ENCODE measurements at places on chromosomes 7 and 10. TPM values are rescaled to one million over a fixed set of nuclear protein-coding genes. Genes with fewer than 3 reads are reported as not detected.

- H3K4me1 ChIP-seq = no peaks in the 10 kb centered on the region
- H3K4me3 ChIP-seq = no peak overlapping the region
- no peaks in the 10 kb centered on the region for H3K36me3 ChIP-seq
- DNase-seq = no peak
- H3K27me3 ChIP-seq = no peaks in the 10 kb centered on the region
Measured at GRCh38 chr7:135235841-135236240, 2.2 kb downstream of the STRA8 start.

- no peak for DNase-seq
- no peaks in the 10 kb centered on the region for H3K4me1 ChIP-seq
- no peaks in the 10 kb centered on the region for H3K27me3 ChIP-seq
- no peak overlapping the region for H3K27ac ChIP-seq
Measured at GRCh38 chr7:35355911-35356310, 102.0 kb upstream of the TBX20 start.

GRCh38 chr10:104321226-104321625 lies 17.0 kb downstream of the ITPRIP start:
- H3K4me3 ChIP-seq = no peak overlapping the region
- no peak for DNase-seq
- no peaks in the 10 kb centered on the region for H3K27me3 ChIP-seq
- H3K27ac ChIP-seq = no peak overlapping the region

DNA sequence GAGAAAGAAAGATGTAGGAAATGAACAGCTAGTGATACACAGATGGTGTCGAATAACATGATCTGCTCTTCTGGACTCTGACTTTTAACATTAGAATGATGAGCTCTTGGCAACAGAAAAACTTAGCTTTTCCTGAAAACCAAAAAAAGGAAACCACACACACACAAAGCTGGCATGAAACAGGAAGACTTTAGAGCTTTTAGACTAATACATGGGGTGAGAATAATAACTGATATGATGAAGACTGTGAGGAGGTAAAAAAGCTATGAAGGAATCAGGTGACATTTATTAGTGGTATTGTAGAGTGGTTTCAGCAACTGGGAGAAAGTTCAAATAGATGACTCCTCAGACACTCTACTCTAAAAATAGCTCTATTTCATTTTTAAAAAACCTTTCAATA lies 491.9 kb downstream of the PARD3 start:
- H3K4me1 ChIP-seq = no peaks in the 10 kb centered on the region
- DNase-seq = no peak
- H3K4me3 ChIP-seq = no peak overlapping the region
- no peaks in the 10 kb centered on the region for H3K36me3 ChIP-seq

DNA sequence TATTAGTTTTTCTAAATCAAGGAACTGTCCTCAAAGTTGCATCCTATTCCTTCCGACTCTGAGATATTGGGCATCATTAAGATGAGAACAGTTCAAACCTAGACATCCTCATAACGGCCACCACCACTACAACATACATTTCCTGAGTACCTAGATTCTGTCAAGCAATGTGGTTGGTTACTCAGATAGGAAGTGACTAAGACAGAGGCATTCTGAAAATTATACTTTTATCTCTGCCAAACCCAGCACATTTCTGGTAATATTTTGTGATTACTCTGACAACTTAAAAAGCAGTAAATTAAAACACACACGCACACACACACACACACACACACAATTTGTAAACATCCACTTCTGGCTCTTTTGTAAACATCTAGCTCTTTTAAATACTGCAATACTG lies 291.2 kb upstream of the MEOX2 start:
- no peaks in the 10 kb centered on the region for H3K36me3 ChIP-seq
- no peak for DNase-seq
- H3K27me3 ChIP-seq = no peaks in the 10 kb centered on the region
- H3K4me1 ChIP-seq = no peaks in the 10 kb centered on the region
- no peak overlapping the region for H3K4me3 ChIP-seq
- H3K27ac ChIP-seq = no peak overlapping the region

- H3K4me1 ChIP-seq = no peaks in the 10 kb centered on the region
- no peak overlapping the region for H3K27ac ChIP-seq
- H3K4me3 ChIP-seq = no peak overlapping the region
- H3K27me3 ChIP-seq = no peaks in the 10 kb centered on the region
- no peak for DNase-seq
- no peaks in the 10 kb centered on the region for H3K36me3 ChIP-seq
Measured at GRCh38 chr10:60461688-60462087, 72.0 kb upstream of the ANK3 start.

DNA sequence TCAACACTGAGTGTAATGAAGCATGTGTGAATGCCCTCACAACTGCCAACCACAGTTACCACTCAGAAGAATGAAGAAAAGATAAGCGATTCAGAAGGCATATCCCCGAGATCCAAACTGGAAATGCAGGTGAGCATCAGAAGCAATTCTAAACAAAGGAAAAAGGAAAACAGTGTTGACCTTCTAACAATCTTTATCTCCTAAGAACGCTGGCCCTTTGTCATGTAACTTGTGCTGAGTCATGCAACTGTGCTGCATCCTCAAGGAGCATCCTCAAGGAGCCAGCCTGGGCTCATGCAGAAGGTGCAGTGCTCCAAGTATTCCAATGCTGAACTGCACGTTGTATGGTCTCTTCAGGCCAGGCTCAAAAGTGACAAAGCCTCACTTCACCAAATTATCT lies 30.6 kb downstream of the SEC61G start:
- H3K27me3 ChIP-seq = no peaks in the 10 kb centered on the region
- no peak overlapping the region for H3K4me3 ChIP-seq
- H3K27ac ChIP-seq = no peak overlapping the region
- no peak for DNase-seq
- no peaks in the 10 kb centered on the region for H3K4me1 ChIP-seq

- no peak overlapping the region for H3K27ac ChIP-seq
- DNase-seq = peak; percentile 10
- no peaks in the 10 kb centered on the region for H3K36me3 ChIP-seq
- H3K4me1 ChIP-seq = peaks cover 11% of the 10 kb centered on the region
Measured at GRCh38 chr10:42979181-42979580, 97.7 kb upstream of the RET start.

GRCh38 chr7:27961255-27961654 lies 219.3 kb downstream of the JAZF1 start:
- no peaks in the 10 kb centered on the region for H3K36me3 ChIP-seq
- no peak for DNase-seq
- H3K27ac ChIP-seq = no peak overlapping the region
- H3K4me3 ChIP-seq = no peak overlapping the region

GRCh38 chr10:71342573-71343391 lies 23.7 kb downstream of the SLC29A3 start:
- no peak overlapping the region for H3K4me3 ChIP-seq
- H3K27me3 ChIP-seq = no peaks in the 10 kb centered on the region
- H3K36me3 ChIP-seq = no peaks in the 10 kb centered on the region
- no peak overlapping the region for H3K27ac ChIP-seq
- DNase-seq = no peak

DNA sequence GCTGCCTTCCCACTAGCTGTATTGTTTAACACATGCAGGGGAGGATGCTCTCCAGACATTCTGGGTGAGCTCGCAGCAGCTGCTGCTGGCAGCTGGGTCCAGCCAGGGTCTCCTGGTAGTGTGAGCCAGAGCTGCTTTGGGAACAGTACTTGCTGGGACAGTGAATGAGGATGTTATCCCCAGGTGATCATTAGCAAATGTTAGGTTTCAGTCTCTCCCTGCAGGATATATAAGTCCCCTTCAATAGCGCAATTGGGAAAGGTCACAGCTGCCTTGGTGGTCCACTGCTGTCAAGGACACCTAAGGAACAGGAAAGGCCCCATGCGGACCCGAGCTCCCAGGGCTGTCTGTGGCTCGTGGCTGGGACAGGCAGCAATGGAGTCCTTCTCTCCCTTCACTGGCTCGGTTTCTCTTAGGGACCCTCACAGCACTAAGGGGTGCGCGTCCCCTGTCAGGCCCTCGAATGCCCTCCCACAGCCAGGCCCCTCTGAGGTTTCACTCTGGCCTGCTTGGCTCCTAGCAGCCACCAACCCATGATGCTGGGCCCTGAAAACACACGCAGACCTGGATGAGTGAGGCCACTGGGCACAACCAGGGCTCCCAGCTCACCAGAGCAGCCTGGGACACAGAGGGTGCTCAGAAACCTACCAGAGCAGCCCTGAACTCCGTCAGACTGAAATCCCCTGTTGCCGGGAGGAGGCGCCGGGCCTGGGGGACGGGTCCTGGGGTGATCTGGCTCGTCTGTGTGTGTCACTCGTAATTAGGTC lies 173.0 kb upstream of the LANCL2 start:
- H3K27ac ChIP-seq = peak overlapping the region; percentile 27
- H3K27me3 ChIP-seq = no peaks in the 10 kb centered on the region
- no peak for DNase-seq
- no peaks in the 10 kb centered on the region for H3K36me3 ChIP-seq

DNA sequence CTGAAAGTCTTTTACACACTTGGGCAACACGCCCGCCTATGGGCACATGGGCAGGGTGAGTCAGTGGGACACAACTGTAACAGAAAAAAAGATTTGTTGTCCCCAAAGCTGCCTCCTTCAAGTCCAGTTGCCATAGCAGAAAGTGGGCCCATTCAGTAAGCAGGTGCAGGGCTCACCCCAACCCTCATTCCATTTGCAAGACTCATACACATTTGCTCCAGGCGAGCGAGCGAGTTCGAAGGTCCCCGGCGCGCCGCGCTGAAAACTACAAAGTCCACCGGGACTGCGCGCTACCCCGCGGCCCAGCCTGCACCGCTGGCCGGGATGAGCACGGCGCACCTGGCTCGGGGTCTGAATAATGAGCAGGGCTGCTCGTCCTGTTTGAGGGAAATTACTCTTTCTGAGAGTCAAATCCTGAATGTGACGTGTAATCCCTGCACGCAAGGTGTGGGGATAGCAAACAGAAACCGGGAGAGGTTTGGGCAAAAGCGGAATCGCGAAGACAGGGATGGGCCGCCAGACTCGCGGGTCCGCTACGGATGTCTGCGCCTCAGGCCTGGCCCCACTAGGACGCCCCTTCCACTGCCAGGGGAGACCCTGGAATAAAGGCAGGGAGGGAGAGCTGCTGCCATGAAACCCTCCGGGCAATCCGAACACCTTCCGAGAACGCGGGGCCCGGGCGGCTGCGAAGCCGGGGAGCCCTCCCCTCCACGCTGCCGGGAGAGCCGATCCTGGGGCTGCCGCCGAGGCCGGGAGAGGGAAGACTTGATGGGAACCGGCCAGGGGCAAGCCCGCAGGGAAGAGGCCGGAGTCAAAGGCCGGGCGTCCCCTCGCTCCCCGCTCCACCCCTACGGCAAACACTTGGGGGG lies 982 bp downstream of the COBL start:
- H3K27me3 ChIP-seq = no peaks in the 10 kb centered on the region
- peak overlapping the region; percentile 45 for H3K4me3 ChIP-seq
- no peaks in the 10 kb centered on the region for H3K36me3 ChIP-seq
- peak; percentile 32 for DNase-seq
- H3K27ac ChIP-seq = peak overlapping the region; percentile 55

ARL4A gene
- total RNA-seq = 153 TPM

SLC26A5 gene
- 1.7 TPM for total RNA-seq

NPY4R gene
- total RNA-seq = not detected

KIAA1549 gene
- 8.0 TPM for total RNA-seq

FLNC gene
- total RNA-seq = 14.4 TPM
